ENCODE measurements at places on chromosomes 16 and 17. TPM values are rescaled to one million over a fixed set of nuclear protein-coding genes. Genes with fewer than 3 reads are reported as not detected.

CES5A gene
- total RNA-seq: not detected

ARHGDIG gene
- not detected for total RNA-seq

CAPNS2 gene
- total RNA-seq: not detected

KRT33B gene
- total RNA-seq: not detected

DNA sequence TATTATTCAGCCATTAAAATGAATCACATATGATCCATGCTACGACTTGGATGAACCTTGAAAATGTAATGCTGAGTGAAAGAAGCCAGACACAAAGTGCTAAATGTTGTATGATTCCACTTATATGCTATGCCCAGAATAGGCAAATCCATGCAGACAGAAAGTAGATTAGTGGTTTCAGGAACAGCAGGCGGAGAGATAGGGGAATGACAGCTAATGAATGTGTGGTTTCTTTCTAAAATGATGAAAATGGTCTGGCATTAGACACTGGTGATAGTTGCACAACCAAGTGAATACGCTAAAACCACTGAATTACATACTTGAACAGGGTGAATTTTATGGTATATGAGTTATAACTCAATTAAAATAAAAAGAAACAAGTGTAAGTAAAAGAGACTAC lies 121.8 kb upstream of the NOG start:
- DNase-seq: no peak
- no peaks in the 10 kb centered on the region for H3K4me1 ChIP-seq
- H3K27ac ChIP-seq: no peak overlapping the region
- H3K4me3 ChIP-seq: no peak overlapping the region

DNA sequence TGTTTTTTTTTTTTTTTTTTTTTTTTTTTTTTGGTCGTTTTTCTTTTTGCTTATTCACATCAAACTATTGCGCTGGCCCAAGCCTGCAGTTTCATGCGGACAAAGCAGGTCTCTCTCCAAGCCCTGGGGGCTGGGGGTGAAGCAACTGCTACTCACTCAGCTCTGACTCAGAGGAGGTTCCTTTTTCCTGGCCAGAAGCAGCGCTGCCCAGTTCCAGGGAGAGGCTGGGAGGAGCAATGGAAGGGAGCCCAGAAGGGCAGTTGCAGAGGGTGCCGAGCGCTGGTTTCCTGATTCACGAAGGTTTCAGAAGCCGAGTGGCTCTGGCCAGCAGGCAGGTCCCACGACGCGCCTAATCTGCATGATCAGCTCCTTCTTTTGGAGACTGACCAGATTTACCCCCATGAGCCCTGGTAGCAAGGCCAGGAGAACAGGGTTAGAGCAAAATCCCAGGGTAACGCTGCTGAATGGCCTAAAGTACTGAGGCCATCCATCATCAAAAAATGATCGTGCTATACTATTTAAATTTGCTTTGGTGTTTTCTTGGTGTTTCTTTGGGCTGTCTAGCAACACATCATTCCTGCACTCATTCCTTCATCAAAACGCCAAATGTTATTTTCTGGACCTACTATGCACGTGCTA lies 144.7 kb upstream of the SOX9 start:
- no peak overlapping the region for H3K4me3 ChIP-seq
- H3K27me3 ChIP-seq: no peaks in the 10 kb centered on the region
- H3K27ac ChIP-seq: no peak overlapping the region
- no peaks in the 10 kb centered on the region for H3K36me3 ChIP-seq
- H3K4me1 ChIP-seq: peaks cover 2% of the 10 kb centered on the region

GRCh38 chr16:55817236-55817912 lies 15.5 kb downstream of the CES1 start:
- no peak overlapping the region for H3K4me3 ChIP-seq
- H3K36me3 ChIP-seq: no peaks in the 10 kb centered on the region
- H3K27me3 ChIP-seq: peaks cover 1% of the 10 kb centered on the region
- H3K4me1 ChIP-seq: no peaks in the 10 kb centered on the region

DNA sequence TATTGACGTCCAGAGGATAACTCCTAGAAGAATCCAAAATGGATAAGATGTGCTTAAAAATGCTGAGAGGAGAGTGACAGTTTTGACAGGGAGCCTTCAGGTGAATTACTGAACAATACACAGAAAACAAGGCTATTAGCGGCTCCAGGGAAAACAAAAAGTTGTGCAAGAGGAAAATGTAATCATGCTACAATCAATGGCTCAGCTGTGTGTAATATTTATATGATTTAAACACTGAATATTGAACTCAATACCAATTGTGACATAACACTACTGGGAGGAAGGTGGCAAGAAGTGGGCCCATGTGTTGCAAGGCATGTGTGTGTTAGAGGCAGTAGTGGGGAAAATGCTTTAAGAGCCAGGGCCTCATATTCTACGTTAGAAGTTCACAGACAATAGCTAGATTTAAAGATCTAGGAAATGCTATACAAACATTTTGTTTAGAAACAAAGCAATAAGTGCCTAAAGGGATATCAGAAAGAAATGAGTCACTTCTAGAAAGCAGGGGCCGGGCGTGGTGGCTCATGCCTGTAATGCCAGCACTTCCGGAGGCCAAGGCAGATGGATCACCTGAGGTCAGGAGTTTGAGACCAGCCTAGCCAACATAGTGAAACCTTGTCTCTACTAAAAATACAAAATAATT lies 253.2 kb upstream of the IRX5 start:
- no peaks in the 10 kb centered on the region for H3K4me1 ChIP-seq
- H3K27ac ChIP-seq: no peak overlapping the region
- H3K27me3 ChIP-seq: no peaks in the 10 kb centered on the region
- no peaks in the 10 kb centered on the region for H3K36me3 ChIP-seq

- no peaks in the 10 kb centered on the region for H3K27me3 ChIP-seq
- no peak overlapping the region for H3K4me3 ChIP-seq
- H3K36me3 ChIP-seq: peaks cover 30% of the 10 kb centered on the region
- no peak for DNase-seq
Measured at GRCh38 chr17:46026166-46027047, 27.4 kb downstream of the STH start.
